Heart right ventricle (tissue), 16 donors: ENCODE measurements at places on chromosomes 12 and 14.

DNA sequence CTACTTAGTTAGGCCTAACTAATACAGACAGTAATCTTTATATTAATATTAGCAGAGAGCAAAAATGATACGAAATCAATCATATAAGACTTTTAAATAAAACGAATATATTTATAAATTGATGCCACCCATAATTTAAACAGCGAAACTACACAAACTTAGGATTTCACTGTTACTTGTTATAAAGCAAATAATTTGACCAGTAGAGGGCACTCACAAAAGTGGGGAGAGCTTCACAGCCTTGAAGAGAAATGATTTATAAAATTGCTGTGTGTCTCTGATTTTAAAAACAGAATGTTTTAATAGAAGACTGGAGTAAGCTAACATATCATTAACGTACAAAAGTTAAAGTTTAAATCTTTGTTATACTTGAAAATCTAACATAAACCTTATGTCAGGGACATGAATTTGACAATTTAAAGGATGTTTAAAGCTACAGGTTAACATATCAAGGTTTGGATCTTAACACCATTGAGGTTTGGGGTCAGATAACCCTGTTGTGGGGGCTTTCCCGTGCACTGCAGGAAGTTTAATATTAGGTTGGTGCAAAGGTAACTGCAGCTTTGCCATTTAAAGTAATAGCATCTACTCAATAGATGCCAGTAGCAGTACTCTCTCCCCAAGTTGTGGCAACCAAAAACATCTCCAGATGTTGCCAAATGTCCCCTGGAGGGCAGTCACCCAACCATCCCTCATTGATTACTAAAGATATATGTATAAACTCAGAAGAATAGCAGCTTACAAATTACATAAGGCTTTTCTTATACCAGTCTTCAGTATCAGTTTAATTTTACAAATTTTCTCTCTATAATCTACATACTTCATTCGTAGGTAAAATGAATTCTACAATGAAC, 9.3 kb downstream of the KRAS start:
- DNase-seq = no peak

GRCh38 chr12:31629756-31630732, 29.4 kb upstream of the ETFBKMT start:
- peak; percentile 23 for DNase-seq

- peak; percentile 59 for DNase-seq
Observed at GRCh38 chr12:51341251-51342007, 5.0 kb downstream of the CELA1 start.

GRCh38 chr12:24678436-24678835, 270.5 kb downstream of the BCAT1 start:
- DNase-seq = no peak

- no peak for DNase-seq
Observed at GRCh38 chr12:30180602-30181001, 396.9 kb upstream of the TMTC1 start.

- DNase-seq = peak; percentile 43
Observed at GRCh38 chr14:20429801-20430669, 5.9 kb downstream of the KLHL33 start.

- DNase-seq = no peak
Observed at GRCh38 chr14:92414690-92415445, 91.9 kb downstream of the SLC24A4 start.

DNA sequence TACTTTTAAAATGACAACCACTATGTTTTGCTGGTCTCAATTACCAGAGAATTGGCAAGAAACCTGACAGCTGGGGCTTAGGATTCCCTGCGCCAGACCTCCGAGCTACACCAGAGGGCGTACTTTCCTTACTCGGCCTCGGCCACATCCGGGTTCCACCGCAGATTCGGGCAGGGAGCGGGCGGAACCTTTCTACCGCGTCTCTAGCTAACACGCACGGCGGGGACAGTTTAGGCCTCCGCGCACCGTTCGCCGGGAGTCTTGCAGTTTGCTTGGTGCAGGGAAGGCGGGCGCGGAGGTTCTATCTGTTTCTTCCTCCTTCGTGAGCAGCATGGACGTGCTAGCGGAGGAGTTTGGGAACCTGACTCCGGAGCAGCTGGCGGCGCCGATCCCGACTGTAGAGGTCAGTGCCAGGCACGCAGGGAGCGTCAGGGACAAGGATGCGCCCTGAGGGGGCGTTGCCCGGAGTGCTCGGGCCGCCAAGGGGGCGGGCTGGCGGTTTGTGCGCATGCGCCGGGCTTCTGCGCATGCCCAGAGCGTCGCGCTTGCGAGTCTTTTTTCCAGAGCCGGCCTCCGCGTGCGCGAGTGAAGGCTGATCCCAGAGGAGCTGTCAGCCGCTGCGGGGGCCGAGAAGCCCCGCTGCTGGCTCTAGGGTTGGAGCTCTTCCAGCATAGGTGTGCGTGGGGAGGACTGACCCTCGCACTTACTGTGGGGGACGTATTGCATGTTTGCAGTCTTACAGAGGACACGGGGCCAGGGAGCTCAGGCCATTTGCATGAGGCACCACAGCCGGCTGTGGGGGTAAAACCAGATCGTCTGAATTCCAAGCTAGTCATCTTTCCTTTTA, at the start of gene POLR3B:
Gene POLR3B, plus strand, starts transcription at position 200 of the 847 bp plus-strand sequence. Its CDS starts 132 bp downstream, at position 332.
- peak; percentile 96 for DNase-seq

DNA sequence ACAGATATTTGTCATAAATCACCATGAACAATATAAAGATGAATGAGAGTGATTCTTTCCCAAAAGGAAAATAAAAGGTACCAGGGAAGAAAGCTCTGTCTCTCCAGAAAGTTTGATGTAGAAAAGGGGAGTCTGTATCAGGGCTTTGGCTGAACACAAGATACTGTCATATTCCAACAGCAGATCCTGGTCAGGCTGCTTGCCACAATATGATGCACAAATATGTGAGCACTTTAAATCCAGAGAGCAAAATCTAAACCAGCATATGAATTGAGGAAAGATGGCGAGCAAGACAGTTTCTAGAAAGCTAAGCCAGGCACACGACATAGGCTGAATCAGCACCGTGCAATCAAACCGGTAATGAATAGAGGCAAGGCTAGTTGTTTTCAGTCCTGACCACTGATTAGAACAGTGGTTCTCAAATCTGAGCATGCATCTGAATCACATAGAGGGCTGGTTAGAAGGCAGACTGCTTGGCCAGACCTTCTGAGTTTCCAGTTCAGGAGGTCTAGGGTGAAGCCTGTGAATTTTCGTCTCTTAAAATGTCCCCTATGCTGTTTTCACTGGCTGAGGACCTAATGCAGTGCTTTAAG, 60.7 kb downstream of the PLCZ1 start:
- no peak for DNase-seq

- no peak for DNase-seq
Observed at GRCh38 chr12:121003650-121004049, 12.6 kb downstream of the C12orf43 start.

- DNase-seq = no peak
Observed at GRCh38 chr14:80575763-80576162, 364.5 kb upstream of the DIO2 start.
